ENCODE measurements at places on chromosomes 6 and 20.

GRCh38 chr6:161104966-161105365, 113.4 kb downstream of the MAP3K4 start:
- DNase-seq = no peak

DNA sequence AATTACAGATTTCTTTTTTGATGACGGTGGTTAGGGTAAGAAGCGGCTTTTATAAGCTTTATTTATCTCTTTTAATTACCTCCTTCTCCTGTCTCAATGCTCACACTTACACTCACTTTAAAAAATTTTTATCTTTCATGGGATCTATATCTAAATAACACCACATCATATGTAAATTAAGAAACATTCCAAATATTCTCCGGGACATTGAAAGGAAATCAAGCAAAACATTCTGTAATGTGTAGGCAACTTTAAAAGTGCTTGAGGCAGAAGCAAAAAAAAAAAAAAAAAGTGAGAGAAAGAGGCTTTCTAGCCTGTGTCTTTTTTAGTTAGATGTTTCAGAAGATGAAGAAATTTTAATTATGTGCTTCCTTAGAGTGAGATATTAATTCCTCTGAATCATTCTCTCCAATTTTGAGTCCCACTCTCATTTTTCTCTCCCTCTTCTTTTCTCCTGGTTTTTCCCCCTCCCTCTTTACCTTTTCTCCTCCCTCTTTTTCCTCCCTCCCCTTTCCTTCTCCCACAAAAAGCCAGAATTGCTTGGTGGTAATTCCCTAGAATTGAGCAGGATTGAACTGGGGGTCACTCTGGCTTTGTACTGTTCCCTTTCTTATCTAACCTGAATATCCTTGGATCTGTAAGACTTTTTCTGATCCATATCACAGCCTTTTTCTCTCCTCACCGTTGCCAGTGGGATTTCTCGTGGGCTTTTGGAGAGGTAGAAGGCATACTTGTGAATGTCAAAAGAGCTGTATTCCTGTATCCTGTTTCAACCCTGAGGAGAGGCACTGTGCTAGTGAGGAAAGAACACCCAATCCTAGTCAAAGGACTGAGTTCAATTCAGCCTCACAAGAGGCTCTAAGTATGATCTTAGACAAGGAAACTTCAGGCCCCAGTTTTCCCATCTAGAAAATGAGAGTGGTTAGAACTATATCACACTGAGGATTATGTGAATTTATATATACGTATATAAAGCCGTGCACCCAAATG, 30.4 kb downstream of the KCNQ5 start:
- DNase-seq = no peak

- no peak for DNase-seq
Measured at GRCh38 chr6:48520951-48521350, 410.0 kb upstream of the PTCHD4 start.

DNA sequence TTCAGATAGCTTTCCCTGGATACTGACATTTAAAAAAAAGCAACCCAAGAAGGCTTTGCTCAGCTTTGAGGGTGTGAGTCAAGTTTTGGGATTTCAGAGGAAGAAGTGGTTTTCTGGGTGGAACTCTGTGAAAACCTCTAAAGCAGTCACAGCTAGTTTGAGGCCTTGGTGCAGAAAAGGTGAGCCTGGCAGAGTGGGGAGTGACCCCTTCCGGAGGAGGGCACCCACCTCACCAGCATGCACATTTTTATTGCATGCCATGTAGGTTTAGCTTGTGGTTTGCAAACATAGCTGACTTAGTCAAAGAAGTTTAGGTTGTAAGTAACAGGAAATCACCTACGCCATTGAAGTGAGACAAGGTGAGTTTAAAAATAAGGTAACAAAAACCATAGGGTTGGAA, 146.8 kb upstream of the PMEPA1 start:
- no peak for DNase-seq

GRCh38 chr20:34562641-34563040, 4.1 kb downstream of the MAP1LC3A start:
- peak; percentile 57 for DNase-seq

DNA sequence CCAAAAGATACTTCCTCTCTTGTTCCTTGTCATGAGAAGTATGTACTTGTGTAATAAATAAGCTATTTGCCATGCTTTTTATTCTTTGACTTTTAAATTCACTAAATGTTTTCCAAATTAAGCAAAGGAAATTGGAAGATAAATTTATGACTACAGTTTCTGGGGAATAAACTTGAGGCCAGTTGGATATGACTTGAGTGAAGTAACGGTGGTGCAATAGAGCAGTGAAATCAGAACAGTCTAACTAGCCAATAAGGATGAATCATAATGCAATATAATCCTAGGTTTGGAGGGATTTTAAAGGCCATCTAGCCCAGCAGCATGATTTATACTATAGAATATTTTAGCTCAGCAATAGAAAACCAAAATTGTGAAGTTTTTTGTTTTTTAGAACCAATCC, 183.8 kb upstream of the TCF21 start:
- no peak for DNase-seq

DNA sequence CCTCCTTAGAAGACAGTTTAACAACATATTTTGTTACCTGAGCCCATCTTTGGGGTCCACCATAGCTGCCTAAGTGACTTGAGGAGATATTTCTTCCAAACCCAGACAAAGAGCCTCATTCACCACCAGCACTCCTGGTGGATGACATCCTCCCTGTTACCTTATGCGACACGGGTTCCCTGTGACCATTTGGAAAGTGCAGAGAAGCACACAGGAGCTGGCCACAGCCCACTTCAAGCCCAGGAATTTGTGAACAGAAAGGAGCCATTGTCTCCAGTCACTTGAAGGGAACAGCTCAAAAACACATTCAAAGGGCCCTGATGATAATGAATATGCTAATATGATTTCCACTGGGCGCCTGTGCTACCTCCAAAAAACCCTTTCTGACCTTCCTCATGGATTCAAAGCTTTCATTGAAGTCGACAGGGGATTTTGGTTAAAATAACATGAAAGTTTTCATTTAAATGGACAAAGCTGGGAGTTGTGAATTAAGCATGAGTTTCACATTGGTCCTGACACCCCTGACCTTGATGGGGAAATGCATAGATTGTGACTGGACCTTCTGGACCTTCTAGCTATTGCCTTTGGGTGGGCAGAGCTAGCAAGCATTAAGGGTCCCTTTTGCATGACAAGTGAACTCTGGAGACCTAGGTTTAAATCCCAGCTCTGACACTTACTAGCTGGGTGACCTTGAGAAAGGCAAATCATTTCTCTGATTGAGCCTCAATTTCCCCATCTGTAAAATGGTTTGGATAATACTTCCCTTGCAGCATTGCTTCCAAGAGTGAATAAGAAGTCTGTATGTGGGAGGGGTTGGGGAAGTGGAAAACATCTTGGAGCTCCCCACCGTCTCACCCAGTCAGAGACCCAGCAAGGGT, 83.3 kb upstream of the SIRPA start:
- no peak for DNase-seq

DNA sequence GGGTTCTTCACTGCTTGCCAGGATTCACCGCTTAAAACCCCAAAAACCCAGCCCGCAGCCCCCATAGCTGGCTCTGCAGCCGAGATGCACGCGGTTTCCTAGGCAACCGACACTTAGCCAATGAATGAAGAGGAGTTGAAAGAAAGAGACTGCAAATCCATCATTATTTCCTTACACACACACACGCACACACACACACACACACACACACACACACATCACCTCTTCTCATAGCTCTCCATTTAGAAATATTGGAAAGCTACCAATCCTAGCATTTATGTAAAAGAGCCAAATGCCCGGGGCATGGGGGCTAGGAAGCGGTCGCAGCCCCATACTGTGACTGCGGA, 3.4 kb upstream of the TUBB2B start:
- DNase-seq = peak; percentile 53

DNA sequence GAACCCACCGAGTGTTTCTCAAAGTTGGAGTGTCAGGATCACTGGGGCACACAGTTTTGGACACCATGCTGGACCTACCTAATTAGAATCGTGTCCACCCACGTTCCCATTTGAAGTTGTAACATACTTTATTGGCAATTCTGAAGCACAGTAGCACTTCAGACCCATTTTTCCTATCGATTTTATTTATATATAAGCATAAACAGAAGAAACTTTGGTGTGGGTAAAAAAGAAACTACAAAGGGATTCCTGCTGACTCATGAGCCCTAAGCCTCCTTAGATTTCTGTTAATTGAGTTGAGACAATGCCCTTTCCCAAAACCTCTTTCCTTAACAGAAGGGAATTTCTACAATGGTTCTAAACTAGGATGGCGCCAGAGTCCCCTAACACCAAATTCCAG, 398.0 kb downstream of the CDKAL1 start:
- no peak for DNase-seq

GRCh38 chr6:45094831-45095230, 233.3 kb upstream of the RUNX2 start:
- no peak for DNase-seq

- no peak for DNase-seq
Measured at GRCh38 chr6:36269834-36270705, at the start of gene PNPLA1. PNPLA1 (plus strand) TSS chr6:36270060; CDS start chr6:36270460, 400 bp downstream.

- no peak for DNase-seq
Measured at GRCh38 chr6:47047097-47047478, 5.0 kb upstream of the ADGRF1 start.

GRCh38 chr6:9986273-9986672, 428.6 kb downstream of the TFAP2A start:
- DNase-seq = no peak

DNA sequence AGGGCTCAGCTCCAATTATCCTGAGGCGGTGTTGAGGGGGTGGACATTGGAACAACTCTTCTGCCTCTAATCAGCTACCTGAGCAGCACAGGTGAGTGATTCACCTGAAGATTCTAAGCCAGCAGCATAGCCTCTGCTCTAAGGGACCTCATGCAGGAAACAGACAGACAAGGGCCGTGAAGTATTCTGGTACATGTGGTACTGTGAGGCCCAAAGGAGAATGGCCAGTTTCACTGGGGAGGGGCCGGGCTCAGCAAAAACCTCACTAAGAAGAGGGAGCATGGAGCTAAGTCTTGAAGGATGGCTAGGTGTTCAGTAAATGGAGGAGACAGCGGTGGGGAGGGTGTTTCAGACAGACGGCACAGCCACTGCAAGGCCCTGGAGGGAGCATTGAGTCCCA, 58.5 kb upstream of the CCDC167 start:
- no peak for DNase-seq

- DNase-seq = no peak
Measured at GRCh38 chr20:52959125-52959524, 13.0 kb upstream of the TSHZ2 start.

- no peak for DNase-seq
Measured at GRCh38 chr6:35492258-35492973, 4.5 kb downstream of the TEAD3 start.

DNA sequence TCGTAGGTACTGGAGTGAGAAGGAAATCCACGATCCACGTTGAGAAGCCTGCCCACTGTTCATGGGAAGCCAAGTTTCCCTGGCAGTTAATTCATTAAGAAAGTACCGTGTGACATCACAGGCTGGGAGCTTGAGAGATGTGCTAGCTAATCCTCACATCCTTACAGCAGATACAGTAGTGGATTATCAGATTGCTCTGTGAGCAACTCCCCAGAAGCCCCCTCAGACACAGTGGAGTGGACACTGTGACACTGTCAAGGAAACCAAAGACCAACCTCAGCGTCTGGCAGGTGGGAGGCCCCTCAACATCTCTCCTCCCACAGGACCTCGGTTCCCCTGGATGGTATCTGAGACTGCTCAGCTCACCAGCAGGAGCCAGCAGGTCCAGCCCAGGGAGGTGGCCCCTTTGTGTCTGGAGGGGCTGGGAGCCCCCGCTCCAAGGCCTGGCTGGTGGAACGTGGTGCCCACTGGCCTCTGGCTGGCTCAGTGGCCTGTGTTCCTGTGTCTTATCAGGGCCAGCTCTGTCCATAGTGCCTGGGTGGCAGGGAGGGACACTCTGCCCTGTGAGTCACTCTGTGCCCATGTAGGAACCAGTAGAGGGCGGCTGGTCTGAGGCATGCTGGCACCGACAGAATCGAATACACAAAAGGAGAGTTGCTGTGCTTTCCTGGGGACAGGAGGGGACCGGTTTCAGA, 7.2 kb downstream of the PYGB start:
- DNase-seq = no peak

DNA sequence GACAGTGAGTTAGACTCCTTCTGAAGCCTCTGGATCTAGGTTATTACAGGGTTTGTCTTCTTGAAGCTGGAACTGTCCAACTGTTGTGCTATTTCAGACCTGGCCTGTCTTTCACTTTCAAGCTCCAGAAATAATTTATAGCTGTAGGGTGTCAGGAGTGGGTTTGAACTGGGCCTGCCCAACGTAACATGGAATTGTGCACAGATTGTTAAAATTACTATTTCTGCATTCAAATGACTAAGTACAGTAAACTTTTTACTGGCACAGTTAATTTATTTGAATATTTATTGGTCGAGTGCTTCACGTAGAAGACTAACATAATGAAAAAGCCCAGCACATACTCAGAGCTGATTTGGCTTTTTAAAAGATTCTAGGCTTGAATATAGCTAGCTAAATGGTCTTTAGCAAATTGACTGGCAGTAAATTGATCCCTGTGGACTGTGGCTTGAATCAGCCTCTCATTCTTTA, 74.3 kb downstream of the ARID1B start:
- DNase-seq = no peak

DNA sequence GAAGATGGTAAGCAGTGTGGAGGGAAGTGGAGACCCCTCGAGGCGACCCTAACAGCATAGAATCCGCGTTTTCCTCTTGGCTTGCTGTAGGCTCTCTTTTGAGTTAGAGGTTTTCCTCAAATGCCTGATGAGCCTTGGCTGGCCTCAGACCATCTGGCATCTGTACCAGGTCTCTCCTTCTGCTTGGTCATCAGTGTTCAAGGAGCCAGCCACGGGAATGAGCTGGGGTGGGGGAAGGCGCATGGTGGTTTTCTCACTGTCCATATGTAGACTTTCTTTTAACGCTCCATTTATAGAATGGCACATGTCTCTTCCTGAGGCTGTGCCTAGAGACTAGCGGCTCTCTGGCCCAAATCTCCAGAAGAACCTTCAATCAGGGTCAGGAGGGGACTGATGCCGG, 8.1 kb upstream of the GUCA1A start:
- no peak for DNase-seq

DNA sequence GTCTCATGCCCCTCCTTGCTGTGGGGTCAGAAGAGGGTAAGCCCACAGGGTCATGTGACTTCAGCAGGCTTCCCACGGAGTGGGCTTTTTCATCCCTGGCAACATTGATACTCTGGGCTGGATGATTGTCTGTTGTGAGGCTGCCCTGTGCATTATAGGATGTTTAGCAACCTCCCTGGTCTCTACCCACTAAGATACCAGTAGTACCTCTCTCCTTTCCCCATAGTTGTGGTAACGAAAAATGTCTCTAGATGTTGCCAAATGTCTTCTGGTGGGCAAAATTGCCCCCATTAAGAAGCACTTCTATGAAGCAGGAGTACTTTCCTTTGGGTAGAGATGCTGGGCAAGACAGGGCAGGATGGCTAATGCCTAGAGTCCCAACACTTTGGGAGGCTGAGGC, 232.5 kb upstream of the ZNF217 start:
- no peak for DNase-seq

DNA sequence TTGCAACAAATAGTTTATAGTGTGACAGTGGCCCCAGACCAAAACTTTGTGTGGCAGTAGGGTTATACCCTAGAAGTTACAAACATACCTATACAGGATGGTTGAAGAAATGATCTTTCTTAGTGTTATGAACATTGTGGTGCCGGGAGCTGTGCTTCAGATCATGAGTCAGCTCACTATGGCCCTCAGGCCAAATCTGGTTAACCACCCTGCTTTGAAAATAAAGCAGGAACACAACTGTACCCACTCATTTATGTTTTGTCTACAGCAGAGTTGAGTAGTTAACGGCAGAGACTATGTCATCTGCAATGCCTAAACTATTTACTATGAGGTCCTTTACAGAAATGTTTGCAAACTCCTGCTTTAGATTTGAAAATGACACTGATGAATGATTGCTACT, 24.3 kb downstream of the AKAP7 start:
- no peak for DNase-seq

- DNase-seq = no peak
Measured at GRCh38 chr20:50099565-50099991, 13.4 kb downstream of the UBE2V1 start.
